ENCODE measurements at places on chromosomes 1 and 21. TPM values are rescaled to one million over a fixed set of nuclear protein-coding genes. Genes with fewer than 3 reads are reported as not detected.

GRCh38 chr21:41235201-41235600 lies 67.2 kb downstream of the BACE2 start:
- DNase-seq = no peak

PLEKHN1 gene
- total RNA-seq = 0.93 TPM

ASAP3 gene
- 19.7 TPM for total RNA-seq

DNA sequence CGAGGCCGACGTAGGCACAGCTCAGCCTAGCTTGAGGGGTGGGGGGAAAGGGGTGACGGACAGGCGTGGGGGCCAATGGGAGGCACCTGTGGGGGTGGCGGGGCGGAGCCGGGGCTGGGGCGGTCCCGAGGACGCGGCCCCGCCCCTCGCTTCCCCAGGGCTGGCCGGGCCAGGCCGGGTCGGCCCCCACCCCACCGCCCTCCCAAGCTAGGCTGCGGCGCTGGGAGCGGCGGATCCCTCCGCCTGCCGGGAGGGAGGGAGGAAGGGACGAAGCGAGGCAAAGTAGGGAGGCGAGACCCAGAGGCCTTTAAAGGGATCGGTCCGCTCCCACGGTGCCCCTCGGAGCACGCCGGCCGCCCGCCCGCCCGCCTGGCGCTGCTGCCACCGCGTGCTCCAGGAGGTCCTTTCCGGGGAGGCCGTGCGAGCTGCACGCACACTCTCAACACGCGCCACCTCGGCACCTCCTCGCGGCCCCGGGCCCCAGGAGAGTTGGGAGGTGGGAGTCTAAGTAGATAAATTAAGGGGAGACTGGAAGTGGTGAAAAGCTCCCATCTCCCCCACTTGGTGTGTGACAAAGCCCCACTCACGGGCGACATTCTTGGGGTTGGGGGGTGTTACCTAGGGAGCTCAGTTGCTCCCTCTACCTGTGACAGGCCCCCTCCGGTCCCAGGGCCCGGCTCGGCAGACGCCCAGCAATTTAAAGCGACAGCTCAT lies 375 bp upstream of the MEF2D start:
- peak; percentile 99 for DNase-seq

GRCh38 chr21:15363921-15364320 lies 299.1 kb upstream of the NRIP1 start:
- no peak for DNase-seq

DNA sequence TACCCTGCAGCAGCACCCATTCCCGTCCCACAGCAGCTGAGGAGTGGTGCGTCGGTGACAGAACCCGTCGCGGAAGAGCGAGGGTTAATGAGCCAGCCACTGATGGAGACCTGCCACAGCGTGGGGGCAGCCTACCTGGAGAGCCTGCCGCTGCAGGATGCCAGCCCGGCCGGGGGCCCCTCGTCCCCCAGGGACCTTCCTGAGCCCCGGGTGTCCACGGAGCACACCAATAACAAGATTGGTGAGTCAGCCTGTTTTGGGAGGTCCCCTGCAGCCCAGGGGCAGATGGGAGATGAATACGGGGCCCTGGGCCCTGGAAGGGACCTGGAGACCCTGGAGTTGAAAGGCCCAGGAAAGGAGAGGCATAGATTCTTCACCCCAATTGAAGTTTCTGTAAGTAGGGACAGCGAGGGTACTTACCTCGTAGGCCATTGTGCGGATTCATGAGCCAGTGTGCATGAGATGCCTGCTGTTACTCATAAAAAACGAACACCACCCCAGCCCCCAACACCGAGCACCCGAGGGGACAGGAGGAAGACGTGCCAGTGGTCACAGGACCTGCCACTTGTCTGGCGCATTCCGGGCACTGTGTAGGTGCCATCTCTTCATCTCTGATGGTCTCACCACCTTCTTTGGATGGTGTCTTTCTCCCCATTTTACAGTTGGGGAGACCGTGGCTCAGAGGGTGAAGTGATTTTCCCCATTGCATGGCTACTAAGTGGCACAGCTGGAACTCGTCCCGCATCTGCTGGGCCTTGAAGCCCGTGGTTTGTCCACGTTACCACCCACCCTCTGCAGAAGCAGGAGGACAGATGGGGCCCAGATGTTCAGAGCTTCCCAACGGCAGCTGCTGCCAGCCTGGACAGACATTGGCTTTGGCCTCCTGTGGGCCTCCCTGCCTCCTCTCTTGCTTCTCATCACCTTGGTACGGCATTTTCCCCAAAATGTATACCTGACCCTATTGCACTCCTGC lies 28.3 kb upstream of the TNFRSF1B start:
- DNase-seq = no peak

Data from A172 (cell line).